Activated gamma-delta T cell treated with Interleukin-2 at 50 U/mL for 16 hours (primary cell): ENCODE measurements at places on chromosomes 7 and 10.

- no peak for DNase-seq
Measured at GRCh38 chr7:80871228-80871627, 47.6 kb downstream of the SEMA3C start.

DNA sequence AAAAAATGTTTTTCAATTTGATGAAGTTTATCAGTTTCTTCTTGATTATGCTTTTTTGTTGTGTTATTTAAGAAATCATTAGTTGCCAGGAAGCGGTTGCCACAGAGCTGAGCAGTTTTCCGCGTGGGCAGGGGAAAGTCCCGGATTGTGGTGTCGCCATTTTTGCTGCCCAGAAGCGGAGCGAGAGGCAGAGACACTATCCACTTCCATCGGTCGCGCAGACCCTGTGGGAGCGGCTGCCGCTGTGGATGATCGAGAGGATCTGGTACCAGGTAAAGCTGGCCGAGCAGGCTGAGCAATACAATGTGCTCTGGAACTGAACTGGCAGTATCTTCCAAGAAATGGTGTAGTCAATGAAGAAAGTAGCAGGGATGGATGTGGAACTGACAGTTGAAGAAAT lies 119.8 kb downstream of the ZNF736 start:
- no peak for DNase-seq

DNA sequence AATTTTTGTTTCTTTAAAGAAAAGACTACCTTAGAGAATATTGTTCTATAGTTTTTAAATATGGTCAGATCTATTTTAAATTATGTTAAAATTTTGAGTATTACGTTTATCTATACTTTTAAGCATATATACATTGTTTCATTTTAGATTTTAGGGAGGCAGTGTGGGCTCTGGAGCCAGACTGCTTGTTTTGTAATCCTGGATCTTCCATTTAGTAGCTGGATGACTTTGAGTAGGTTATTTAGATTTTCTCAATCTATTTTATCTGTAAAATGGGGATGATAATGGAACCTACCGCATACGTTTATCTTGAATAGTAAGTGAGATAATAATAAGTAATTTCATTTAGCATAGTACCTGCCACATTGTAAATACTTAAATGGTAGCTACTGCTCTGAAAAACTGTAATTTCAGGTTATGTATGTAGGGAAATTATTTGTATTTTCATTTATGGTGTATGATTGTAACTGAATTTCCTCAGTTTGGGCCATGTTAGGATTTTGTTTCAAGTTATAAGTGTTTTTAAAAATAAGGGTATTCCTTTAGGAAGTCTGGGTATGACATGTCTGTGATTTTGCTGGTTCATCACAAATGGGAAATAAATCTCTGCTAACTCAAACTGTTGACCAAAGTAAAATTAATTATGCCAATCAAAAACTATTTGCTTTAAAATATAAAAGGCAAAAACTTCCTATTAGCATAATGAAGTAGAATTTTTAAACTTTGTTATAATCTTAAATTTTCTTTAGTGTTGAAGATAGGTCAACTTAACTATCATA lies 6.5 kb downstream of the PTEN start:
- no peak for DNase-seq

- DNase-seq, result no peak
Measured at GRCh38 chr10:103951183-103951582, 15.8 kb upstream of the SLK start.

DNA sequence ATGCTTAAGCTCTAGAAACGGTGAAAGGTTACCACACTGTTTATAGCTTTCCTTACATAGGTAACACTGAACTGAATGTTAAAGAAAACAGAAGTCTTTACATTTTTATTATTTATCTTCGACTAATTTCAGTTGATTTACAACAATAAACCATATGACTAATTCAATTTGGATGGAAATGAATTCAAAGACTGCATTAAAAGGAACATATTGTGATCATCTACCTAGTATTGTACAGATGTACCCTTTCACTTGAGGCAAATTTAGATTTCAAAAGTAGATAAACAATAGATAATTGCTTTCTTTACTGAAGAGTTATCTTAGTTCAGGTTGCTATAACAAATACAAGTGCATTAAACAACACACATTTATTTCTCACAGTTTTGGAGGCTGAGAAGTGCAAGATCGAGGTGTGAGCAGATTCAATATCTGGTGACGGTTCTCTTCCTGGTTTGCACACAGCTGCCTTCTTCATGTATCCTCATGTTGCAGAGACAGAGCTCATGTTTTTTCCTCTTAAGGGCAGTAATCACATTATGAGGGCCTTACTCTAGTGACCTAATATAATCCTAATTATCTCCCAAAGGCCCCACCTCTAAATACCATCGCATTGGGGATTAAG lies 15.0 kb upstream of the ARMC3 start:
- DNase-seq, result no peak

DNA sequence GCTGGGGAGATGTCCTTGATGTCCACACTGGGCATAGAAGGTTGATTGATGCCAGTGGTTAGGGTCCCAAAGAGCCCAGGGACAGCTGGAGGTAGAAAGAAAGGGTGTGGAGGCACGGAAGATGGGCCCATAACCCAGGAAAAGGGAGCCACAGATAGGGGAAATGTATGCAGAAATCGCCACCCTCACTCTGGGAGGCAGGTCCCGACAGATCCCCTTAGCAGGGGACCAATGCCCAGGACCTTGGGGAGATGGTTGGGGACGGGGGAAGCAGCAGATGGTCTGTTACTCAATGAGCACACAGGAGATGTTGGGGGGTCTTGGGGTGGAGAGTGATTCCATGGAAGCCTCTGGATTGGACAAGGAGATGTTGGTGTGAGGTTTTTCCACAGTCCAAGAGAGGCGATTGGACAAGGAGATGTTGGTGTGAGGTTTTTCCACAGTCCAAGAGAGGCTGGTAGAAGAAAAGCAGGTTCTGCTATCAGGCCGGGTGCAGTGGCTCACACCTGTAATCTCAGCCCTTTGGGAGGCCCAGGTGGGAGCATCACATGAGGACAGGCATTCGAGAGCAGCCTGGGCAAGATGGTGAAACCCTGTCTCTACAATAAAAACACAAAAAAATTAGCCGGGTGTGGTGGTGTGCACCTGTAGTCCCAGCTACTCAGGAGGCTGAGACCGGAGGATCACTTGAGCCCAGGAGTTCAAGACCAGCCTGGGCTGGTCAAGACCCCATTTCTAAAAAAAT lies 7.0 kb upstream of the PPP1R35 start:
- DNase-seq, result no peak

GRCh38 chr10:93160829-93161228 lies 87.1 kb downstream of the CYP26A1 start:
- no peak for DNase-seq

GRCh38 chr10:118698421-118698820 lies 56.3 kb downstream of the CACUL1 start:
- peak; percentile 81 for DNase-seq

DNA sequence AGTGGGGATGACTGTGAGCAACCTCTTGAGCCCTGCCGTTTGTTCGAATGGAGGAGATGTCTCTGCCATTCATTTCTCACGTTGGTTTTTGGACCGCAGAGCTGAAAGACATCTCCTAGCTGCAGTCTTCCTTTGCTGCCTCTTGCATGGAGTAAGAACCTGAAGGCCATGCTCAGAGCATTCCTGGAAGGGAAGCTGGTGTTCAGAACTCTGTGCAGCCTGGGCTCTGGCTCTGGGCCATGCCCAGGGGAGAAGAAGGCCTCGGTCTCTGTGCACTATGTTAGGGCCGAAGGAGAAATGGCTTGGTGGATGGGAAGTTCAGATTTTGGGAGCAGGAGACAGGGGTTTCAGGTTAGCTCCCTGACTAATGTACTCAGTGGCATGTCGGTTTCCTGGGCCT lies 22.9 kb downstream of the SFTPD start:
- no peak for DNase-seq

DNA sequence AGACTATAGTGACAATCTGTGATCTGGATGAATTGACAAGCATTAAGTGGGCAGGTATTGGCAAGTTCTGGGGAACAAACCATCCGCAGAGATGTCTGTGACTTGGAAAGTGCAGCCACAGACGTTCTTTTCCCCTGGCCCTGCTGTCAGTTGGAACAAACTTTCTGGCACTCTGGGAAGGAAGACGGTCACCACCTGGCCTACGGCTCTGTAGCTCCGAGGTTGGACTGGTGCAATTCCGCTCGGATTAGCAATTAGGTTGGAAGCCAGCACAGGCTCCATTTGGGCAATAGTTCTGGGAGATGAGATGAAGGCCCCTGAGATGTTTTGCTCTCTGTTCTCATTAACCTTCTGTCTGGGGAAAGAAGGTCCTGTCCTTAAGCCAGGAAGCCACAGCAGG lies 437.5 kb downstream of the CALN1 start:
- DNase-seq, result no peak

DNA sequence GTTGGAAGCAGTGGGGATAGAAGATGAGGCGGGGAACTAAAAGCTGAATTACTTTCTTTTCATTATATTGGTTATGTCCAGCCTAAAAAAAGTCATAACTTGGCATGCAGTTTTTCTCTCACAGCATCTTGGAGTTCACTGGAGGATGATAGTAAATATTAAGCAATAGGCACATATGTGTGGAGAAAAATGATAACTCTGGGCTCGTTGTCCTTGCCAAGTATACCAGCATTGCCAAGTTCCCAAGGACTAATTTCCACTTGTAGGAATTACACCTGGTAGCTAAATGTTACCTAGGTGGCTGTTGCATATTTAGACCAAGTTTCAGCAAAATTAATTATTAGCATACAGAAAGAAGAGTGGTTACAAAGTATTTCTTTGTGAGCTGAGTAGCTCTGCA lies 1007.6 kb downstream of the ANKRD7 start:
- DNase-seq, result no peak

- DNase-seq, result no peak
Measured at GRCh38 chr7:44625526-44626471, 19.4 kb downstream of the OGDH start.

- no peak for DNase-seq
Measured at GRCh38 chr7:42561797-42562196, 324.8 kb upstream of the GLI3 start.

DNA sequence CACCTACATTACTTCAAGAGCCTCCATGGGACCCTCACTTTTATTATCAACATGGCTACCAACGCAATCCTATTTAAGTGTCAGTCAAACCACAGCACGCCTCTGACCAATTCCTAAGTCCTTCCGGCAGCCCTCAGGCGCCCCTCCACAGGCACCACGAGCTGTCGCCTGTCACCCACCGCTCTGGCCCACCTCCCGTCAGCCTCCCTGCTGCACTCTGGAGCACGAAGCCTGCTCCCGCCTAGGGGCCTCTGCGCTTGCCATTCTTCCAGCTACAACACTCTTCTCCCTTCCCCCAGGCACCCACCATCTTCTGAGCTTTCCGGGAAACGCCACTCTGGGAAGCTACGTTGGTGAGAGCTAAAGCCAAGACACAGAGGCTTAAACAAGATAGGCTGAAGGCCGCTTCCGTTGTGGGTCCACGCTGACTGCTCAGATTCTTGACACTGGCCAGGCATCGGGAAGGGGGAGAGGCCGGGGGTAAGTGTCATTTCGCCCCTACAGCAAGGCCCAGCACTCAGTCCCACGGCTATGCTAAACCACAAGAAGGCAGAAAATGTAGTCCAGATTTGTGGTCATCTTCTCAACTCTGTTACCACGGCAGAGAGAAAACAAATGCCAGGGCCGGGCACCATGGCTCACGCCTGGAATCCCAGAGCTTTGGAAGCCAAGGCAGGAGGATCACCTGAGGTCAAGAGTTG lies 56.7 kb downstream of the GNA12 start:
- no peak for DNase-seq

DNA sequence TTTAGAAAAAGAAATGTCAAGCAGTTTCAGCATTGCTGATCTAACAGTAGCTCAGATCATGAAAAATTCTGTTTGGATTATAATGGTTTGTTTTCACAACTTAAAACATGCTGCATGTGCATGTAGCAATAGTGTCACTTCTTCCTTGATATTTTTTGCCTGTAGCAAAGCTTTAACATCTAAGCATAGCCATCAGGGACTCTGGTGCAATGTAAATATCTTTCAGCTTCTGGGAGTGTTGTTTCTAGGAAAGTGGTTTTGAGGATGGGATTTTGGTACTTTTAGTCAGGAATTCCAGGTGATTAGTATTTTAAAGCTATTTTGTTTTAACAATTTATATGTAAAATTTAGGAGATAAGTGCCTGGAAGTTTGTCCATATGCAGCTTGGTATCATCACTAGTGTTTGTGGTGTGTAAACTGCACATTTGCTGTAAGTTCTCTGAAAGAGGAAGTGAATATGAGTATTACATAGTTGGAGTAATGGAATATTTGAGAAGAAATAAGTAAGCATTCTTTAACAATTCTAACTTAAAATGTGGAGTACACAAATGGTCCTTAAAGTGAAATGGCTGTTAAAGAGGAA lies 1.9 kb downstream of the RSBN1L start:
- DNase-seq, result no peak
